ENCODE measurements at places on chromosomes 6 and 20.

- H3K4me3 ChIP-seq = no peak overlapping the region
- no peaks in the 10 kb centered on the region for H3K36me3 ChIP-seq
- no peak for DNase-seq
- H3K27ac ChIP-seq = no peak overlapping the region
- H3K27me3 ChIP-seq = no peaks in the 10 kb centered on the region
- H3K4me1 ChIP-seq = peaks cover 7% of the 10 kb centered on the region
Observed at GRCh38 chr6:108766886-108767285, 81.3 kb upstream of the ARMC2 start.

DNA sequence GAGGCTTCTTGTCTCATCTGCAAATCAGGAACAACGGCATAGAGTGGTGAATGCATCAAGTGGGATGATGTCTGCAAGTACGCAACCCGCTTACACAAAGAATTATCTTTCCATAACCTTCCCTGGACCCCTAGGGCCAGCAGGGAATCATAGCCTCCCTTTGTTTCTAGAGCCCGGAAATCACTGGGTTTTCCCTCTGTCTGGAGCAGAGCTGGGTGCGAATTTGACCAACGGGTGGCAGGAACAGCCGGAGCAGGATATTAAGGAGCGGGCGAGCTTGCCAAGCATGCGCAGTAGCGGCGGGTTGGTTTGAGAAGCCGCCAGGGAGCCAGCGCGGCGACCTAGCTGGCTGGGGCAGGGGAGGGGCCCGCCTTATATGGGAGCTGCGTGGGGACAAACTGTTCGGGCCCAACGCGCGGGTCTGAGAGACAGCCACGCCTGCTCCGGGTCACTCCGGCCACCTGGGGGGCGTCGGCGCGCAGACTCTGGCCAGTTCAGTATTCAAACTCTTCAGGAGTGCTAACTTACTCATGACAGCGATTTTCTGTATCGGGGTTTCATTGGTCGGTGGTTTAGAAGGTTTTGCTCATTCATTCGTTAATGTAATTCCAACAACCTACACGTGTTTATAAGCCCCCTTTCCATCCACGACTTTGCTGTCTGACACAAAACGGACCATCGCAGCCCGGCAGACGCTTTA lies 1.6 kb upstream of the KIF16B start:
- DNase-seq = peak; percentile 95
- peak overlapping the region; percentile 41 for H3K4me3 ChIP-seq
- peaks cover 20% of the 10 kb centered on the region for H3K4me1 ChIP-seq
- H3K36me3 ChIP-seq = no peaks in the 10 kb centered on the region

DNA sequence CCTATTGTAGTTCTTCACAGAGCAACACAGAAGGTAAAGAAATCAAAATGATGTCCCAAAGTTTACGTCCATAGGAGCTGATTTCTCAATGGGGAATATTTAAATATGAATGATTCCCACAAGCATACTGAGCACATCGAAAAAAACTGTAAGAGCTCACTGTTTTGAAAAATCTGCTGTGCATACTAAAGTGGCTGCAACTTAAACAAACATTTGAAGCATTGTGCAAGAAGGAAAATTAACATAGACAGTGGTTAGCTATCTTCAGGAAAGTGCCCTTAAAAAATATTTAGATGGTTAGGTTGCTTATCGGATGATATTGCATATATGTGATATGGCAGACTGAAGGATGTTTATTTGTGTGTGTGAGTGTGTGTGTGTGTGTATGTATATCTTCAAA lies 747.6 kb downstream of the RFPL4B start:
- DNase-seq = no peak
- H3K4me3 ChIP-seq = no peak overlapping the region
- H3K36me3 ChIP-seq = no peaks in the 10 kb centered on the region

DNA sequence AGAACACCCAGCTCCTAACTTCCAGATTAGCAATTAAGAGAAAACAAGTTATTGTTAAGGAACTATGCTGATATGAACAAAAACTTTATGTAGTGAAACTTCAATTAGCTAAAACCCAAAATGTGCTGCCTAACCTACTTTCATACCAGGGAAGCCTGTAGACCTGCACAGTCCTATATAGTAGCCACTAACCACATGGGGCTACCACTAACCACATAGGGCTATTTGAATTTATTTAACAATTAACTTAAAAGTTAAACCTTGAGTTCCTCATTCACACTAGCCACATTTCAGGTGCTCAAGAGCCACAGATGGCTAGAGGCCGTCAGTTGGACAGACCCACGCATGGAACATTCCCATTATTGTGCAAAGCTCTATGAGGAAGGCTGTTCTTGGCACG lies 72.4 kb upstream of the LAMP5 start:
- H3K27me3 ChIP-seq = no peaks in the 10 kb centered on the region
- DNase-seq = no peak
- peaks cover 100% of the 10 kb centered on the region for H3K36me3 ChIP-seq
- no peak overlapping the region for H3K27ac ChIP-seq
- no peak overlapping the region for H3K4me3 ChIP-seq

DNA sequence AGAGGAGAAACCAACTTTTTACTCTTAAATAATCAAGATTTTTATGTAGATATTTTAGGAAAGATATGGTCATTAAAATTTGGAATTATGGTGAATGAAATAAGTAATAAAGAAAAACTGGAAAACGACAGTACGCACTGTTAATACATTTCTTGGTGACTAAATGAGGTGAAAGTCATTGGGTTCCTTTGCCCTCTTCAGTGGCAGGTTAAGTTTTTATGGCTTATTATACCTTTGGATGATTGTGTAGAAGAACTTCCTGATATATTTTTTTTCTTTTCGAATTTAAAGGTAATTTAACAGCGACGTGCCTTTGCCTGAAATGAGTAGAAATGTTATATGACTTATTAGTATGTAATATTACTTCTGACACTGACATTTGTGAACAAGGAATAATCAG lies 43.4 kb downstream of the FOXO3 start:
- no peaks in the 10 kb centered on the region for H3K27me3 ChIP-seq
- H3K36me3 ChIP-seq = no peaks in the 10 kb centered on the region
- H3K27ac ChIP-seq = peak overlapping the region; percentile 17
- no peak overlapping the region for H3K4me3 ChIP-seq
- DNase-seq = no peak

DNA sequence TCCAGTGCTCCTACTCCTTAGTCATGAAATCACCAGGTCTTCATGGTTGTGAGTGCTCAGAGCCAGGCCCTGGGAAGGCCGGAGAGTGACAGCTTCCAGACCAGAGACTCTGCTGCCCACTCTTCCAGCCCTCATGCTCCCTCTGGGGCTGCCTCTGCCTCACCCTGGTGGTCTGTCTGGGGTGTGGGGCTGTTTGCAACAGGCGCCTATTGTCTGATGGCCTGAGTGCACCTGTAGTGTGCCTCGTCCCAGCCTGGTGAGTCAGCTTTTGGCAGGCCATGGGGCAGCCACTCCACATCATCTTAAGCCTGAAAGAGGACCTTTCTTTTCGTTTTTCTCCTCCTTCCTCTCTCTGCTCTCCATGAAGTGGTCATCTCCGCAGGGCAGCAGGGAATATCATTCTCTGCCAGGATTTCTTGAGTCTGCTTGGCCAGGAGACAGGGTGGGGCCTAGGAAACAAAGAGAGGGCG lies 173.8 kb downstream of the VEGFA start:
- H3K27ac ChIP-seq = no peak overlapping the region
- H3K4me3 ChIP-seq = no peak overlapping the region
- peaks cover 4% of the 10 kb centered on the region for H3K4me1 ChIP-seq

- DNase-seq = no peak
- H3K27ac ChIP-seq = no peak overlapping the region
- no peaks in the 10 kb centered on the region for H3K36me3 ChIP-seq
- no peaks in the 10 kb centered on the region for H3K27me3 ChIP-seq
- H3K4me1 ChIP-seq = no peaks in the 10 kb centered on the region
- no peak overlapping the region for H3K4me3 ChIP-seq
Observed at GRCh38 chr6:91895599-91896285, 1308.9 kb upstream of the MAP3K7 start.

- no peaks in the 10 kb centered on the region for H3K27me3 ChIP-seq
- no peaks in the 10 kb centered on the region for H3K4me1 ChIP-seq
- H3K27ac ChIP-seq = no peak overlapping the region
- no peaks in the 10 kb centered on the region for H3K36me3 ChIP-seq
Observed at GRCh38 chr6:156427345-156427744, 349.8 kb upstream of the ARID1B start.

GRCh38 chr6:121879149-121879548 lies 443.7 kb downstream of the GJA1 start:
- H3K27ac ChIP-seq = no peak overlapping the region
- no peaks in the 10 kb centered on the region for H3K4me1 ChIP-seq
- no peaks in the 10 kb centered on the region for H3K27me3 ChIP-seq
- no peak for DNase-seq
- H3K36me3 ChIP-seq = no peaks in the 10 kb centered on the region
- H3K4me3 ChIP-seq = no peak overlapping the region

DNA sequence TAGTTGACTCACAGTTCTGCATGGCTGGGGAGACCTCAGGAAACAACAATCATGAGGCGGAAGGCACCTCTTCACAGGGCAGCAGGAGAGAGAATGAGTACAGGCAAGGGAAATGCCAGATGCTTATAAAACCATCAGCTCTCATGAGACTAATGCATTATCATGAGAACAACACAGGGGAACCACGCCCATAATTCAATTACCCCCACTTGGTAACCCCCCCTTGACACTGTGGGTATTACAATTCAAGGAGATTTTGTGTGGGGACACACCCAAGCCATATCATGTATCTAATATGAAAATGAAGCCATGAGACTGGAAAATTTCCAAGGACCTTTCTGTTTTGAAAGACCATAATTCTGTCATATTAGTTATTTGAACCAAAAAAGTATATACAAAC lies 342.4 kb upstream of the PLCB4 start:
- H3K4me1 ChIP-seq = no peaks in the 10 kb centered on the region
- no peaks in the 10 kb centered on the region for H3K27me3 ChIP-seq
- H3K4me3 ChIP-seq = no peak overlapping the region

GRCh38 chr20:18360635-18361034 lies 72.3 kb downstream of the ZNF133 start:
- H3K27ac ChIP-seq = no peak overlapping the region
- H3K4me1 ChIP-seq = no peaks in the 10 kb centered on the region
- no peaks in the 10 kb centered on the region for H3K36me3 ChIP-seq
- H3K4me3 ChIP-seq = no peak overlapping the region
- H3K27me3 ChIP-seq = no peaks in the 10 kb centered on the region
- no peak for DNase-seq

DNA sequence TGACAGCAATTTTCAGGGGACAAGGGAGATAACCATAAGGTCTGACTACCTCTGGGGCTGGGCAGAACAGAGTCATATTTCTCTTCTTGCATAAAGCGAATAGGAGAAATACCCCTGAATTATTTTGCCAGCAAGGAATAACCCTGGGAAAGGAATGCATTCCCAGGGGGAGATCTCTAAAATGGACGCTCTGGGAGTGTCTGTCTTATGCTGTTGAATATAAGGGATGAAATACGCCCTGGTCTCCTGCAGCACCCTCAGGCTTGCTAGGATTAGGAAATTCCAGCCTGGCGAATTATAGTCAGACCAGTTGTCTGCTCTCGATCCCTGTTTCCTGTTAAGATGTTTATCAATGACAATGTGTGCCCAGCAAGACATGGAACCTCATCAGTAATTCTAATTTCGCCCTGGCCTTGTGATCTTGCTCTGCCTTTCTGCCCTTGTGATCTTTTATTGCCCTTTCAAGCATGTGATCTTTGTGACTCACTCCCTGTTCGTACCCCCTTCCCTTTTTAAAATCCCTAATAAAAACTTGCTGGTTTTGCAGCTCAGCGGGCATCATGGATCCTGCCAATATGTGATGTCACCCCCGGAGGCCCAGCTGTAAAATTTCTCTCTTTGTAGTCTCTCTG lies 221.6 kb upstream of the HS3ST5 start:
- no peaks in the 10 kb centered on the region for H3K4me1 ChIP-seq
- no peaks in the 10 kb centered on the region for H3K27me3 ChIP-seq
- DNase-seq = no peak
- no peak overlapping the region for H3K4me3 ChIP-seq
- H3K36me3 ChIP-seq = no peaks in the 10 kb centered on the region
